ENCODE measurements at places on chromosomes 5 and 9.

- DNase-seq = no peak
These were observed 203.5 kb downstream of the DMRTA1 start for GRCh38 chr9:22650145-22650544.

- DNase-seq = no peak
These were observed 244.2 kb upstream of the PIK3R1 start for GRCh38 chr5:67971223-67971830.

- no peak for DNase-seq
These were observed 52.3 kb upstream of the ADAMTS2 start for GRCh38 chr5:179397516-179397915.

GRCh38 chr5:80191991-80192398 is 63.9 kb downstream of the SERINC5 start:
- DNase-seq = no peak

DNA sequence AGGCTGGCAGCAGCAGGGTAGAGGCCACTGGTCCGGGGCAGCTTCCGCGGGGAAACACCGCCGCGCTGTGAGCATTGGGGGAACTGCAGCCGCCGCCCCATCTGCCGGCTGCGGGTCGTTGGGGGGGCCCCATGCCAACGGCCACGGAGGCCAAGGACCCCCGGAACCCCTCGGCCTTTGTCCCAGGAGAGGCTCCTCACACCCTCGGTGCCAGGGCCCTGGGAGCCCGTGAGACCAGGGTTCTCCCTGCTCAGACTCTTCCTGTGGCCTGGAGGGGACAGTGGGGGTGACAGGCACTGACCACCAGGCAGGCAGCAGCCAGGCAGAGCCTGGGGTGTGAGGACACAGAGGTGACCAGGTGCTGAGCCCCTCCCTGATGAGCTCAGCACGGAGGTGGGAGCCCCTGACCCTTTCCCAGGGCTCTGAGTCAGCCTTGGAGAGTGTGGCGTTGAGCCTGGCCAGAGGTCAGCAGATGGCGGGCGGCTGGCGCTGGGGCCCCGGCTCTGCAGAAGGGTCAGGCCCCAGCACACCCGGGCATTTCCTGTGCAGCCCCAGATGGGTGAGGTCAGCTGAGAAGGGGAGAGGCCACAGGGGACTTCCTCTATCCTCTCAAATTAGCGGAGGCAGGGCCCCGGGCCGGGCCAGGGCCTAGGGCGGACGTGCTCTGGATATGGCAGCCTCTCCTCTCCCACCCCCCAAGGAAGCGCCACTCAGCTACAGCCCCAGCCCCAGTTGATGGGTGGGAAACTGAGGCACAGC is 17.9 kb upstream of the EGFL7 start:
- no peak for DNase-seq

All from GM12878 (cell line).